ENCODE measurements at places on chromosomes 5 and 9.

DNA sequence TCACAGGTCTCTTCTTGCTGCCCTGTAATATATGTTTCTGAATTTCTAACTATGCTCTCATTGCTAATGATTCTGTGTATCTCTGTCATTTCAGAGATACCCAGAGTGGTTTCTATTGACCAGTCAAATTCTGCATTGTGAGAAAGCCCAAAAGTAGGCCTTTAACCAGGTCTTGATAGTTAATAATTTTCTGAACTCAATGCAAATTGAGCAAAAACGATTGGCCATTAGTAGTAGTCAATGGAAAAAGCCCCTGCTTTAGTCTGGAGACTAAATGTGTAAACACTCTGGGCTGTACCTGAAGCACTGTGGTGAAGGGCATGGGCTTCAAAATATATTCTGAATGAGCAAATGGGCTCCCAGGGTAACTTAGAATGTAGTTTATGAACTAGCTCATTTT is 307.6 kb downstream of the ARL15 start:
- no peak for DNase-seq

GRCh38 chr5:175444060-175444904 is at the start of gene DRD1:
TSS of gene DRD1 (minus strand) at chr5:175444182. CDS start at chr5:175443099, 1,083 bp downstream.
- peak; percentile 80 for DNase-seq

DNA sequence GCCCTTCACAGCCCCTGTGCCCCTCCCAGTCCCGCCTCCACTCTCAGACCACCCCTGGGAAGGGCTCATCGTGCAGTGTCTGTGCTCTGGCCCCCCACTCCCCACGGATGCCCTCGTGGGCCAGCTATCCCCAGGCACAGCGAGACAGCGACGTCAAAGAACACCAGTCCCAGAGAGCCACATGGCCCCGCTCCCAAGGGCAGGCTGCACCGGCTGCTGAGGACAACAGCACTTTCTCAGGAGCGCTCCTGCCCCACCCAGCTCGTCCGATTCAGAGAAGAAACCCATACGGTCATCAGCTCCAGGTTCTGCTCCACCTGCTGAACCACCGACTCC is 4.8 kb upstream of the SNAPC4 start:
- no peak for DNase-seq

DNA sequence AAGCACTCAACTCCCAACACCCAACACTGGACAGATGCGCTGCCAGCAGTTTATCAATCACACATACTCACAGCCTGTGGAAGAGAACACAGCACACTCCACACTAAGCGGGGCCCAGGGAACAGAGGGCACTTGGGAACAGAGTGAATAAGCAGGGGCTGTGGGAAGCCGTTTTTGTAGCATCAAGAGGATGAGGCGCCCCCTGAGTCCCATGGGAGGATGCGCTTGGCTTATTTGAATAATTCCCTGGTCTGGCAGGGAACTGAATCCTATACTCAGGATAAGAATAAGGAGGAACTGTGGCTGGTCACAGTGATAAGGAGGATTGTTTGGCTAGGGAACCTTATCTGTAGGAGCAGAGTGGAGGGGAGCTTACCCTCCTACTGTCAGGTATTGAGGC is 96.1 kb upstream of the DNAH5 start:
- DNase-seq = no peak

DNA sequence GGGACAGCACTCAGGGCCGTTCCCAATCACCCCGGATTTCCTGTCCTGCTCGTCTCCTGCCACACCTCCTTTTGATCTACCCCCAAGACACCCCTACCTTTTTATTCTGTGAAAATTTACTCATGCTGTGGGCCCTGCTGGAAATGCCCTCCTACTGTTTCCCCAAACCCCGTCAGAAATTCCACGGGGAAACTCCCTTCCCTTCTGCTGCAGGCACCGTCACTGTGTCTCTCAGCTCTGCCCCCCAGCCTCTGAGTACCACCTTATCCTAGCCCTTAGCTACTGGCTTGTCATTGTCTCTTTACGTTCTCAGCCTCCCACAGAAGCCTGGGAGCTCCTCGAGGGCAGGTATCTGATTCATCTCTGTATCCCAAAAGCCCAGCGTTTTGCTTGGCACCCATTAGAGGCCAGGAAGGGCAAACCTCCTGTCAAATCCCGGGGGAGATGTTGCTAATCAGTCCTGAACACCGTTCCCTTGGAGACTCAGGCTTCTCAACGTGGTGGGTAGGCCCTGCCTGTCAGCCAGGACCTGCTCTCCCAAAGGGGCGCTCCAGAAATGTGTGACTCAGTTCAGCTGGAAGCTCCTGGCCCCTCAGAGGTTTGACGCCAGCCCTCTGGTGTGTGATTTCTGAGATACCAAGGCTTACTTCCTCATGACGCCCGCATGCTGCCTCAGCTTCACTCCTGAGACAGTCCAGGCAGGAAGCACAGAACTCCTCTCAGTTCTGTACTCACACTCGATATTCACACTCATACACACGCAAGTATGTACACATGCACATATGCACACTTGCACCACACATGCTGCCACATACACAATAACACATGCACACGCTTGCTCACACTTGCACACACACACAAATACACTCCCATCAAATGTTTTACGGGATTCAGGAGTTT is 50.7 kb upstream of the GRHPR start:
- DNase-seq = no peak

DNA sequence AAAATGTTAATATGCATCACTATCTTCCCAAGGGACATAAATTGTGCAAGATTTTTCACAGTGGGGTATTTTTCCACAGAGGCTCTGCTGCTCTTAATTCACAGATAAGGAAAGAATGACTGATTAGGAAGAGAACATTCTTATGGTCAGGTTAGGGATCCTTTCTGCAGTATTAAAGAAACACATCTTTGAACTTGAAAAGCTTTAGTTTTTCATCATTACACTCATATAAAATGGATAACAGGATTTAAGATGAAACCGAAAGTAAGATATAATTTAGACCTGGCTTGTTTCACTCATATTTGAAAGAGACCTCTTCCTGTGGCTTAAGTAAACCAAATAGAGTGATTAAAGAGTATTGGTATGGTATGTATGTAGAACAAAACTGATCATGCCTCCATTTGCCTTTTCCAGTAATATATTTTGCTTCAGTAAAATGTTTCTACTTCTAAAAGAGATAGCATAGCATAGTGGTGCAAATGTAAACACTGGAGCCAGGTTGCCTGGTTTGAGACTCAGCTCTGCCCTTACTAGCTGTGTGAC is 160.0 kb downstream of the PRR16 start:
- no peak for DNase-seq

GRCh38 chr5:154826-155225 is 36.5 kb upstream of the LRRC14B start:
- no peak for DNase-seq

GRCh38 chr5:7074176-7074575 is 321.8 kb upstream of the ADCY2 start:
- DNase-seq = no peak

- DNase-seq = no peak
Observed at GRCh38 chr5:128472036-128472435, 66.0 kb downstream of the FBN2 start.

DNA sequence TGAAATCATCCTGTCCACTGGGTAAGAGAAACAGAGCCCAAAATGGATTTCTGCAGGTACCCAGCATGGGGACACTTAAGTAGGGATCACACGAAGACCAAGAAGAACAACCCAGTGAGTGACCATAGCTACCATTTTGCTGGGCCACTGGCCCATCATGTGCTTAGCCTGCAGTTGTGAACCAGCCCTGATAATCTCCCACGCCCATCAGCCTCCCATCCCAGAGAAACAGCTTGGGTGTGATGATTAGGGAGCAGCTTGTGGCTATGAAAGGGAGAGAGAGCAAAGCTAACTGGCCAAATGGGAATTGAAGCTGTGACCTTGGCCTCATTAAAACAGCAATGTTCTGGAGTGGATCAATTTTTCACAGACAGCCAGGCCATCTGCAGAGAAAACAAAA is 138.5 kb downstream of the SLC24A2 start:
- DNase-seq = no peak

- no peak for DNase-seq
Observed at GRCh38 chr5:110463106-110463505, 263.4 kb downstream of the TMEM232 start.
